GM06990 (cell line): ENCODE measurements at places on chromosomes 13 and 19.
A peak's percentile ranks its signal among the peaks of the same experiment; 100 is the strongest.

DNA sequence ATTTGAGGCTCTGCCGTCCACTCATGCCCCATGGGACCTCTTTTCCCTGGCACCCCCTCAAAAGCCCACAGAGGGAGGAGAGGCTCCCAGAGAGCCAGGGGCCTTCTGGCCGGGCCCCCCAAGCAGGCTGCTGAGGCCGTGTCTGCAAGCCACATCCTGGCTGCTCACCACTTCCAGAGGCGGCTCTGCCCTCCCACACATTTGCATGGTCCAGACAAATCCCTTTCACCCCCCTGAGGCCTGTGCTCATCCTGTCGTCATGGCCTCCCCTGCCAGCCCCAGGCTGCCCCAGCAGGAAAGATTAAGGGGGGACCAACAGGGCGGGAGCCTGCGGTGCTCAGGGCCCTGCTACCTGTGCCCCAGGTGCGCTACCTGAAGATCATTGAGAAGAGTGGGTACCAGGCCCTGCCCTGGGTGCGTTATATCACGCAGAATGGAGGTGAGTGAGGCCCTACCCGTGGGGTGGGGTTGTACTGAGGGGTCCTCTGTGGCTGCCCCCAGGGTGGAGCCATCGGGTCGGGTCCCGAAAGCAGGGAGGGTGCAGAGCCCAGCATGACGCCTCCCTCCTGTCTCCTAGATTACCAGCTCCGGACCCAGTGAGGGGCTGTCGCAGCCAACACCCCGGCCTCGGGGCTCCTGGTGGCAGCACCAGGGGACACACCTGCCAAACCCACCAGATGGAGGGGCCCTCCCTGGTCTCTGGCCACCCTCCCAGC lies 36.3 kb downstream of the AP1M1 start:
- DNase-seq: no peak

DNA sequence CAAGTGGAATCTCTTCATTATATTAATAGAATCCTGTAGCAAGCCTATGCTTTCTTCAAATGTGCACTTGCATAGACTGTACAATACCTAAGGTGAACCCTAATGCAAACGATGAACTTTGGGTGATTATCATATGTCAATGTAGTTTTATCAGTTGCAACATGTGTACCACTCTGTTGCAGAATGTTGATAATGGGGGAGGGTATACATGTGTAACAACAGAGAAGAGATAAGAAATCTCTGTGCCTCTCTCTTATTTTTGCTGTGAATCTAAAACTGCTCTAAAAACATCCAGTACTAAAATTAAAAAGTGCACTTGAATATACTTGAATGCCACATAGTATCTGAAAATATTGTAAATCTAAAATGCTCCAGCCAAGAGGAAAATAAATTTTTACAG lies 820.8 kb upstream of the MIR17HG start:
- no peak for DNase-seq

DNA sequence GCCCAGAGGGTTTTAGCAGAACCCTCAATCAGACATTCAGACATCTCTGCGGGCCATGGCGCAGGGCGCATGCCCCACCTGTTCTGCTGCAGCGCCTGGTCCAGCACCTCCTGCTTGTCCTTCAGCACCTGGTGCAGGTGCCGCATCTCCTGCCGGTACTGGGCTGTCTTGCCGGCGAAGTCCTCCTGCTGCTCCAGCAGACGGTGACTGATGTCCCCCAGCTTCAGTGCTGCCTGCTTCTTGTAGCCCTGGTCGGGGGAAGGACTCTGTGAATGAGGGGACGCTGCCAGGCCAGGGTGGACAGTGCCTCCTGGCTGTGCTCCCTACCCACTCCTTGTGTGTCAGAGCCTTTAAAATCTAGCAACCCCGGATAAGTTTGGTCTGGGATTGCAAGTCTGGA lies 12.2 kb upstream of the SLC7A9 start:
- no peak for DNase-seq

DNA sequence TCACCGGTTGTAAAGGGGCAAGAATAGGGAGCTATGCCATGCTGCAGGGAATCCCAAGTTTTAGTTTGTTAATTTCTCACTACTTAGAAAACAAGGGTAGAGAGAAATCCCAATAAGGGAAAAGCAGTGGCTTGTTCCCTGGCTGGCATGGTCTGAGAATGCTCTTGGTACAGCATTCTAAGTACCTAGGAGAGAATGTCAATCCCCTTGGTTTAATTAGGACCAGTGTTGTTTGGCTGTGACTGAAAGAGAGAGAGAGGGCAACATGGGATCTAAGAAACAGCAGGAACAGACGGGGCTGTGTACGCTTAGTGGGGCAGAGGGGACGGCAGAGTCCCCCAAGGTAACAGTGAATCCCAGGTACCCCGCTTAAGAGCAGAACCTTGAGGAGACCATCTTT lies 228.8 kb downstream of the PCDH9 start:
- DNase-seq: no peak

DNA sequence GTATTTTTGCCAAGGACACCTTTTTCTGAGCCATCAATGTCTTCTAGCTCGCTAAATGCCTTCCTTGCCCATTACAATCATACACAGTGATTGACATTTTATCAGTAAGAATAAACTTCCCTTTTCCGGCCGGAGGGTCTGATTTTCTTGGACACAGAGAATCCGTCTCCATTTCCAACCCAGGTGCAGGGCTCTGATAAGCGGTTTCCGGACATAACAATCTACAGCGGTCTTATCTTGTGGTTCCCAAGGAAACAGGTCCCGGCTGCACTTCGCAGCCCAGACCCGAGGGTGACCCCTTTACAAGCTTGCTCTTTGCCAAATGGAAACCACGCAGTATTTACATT lies 5.1 kb upstream of the ZNF77 start:
- no peak for DNase-seq

- no peak for DNase-seq
Observed at GRCh38 chr13:42246541-42246940, 25.4 kb upstream of the AKAP11 start.

DNA sequence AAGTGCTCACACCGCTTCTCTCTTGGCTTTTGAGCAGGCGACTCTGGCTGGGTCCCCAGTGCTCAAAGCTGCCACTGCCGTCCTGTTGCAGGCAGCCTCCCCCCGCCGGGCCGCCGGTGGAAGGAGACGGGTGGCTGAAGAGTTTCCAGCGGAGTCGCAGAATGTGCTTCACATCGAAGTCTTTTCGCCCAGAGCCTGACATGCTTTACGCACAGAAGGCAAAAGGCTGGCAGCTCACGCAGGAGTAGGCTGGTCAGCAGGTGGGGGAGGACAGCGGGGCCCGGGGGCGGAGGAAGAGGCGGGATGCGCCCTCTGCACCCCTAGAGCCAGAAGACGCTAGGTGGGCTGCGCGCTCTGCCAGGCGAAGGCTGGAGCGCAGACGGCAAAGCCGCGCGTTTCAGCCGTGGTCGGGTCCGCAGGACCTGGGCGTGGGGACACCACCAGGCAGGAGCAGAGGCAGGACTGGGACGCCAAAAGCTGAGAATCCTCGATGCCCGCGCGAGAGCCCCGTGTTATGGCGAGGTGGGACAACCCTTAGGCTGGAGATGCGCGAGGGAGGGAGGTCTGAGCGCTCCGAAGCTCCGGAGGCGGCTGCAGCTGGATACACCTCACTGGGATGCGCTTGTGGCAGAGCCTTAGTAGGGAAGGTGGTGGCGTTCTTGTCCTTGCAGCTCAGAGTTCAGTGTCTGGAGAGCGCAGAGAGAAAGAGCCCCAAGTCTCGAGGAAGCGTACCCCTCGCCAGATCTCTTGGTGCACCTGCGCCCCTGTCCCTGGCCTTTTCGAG lies at the start of gene ATXN8OS:
Gene ATXN8OS, plus strand, starts transcription at position 329 of the 784 bp plus-strand sequence.
- DNase-seq: no peak

DNA sequence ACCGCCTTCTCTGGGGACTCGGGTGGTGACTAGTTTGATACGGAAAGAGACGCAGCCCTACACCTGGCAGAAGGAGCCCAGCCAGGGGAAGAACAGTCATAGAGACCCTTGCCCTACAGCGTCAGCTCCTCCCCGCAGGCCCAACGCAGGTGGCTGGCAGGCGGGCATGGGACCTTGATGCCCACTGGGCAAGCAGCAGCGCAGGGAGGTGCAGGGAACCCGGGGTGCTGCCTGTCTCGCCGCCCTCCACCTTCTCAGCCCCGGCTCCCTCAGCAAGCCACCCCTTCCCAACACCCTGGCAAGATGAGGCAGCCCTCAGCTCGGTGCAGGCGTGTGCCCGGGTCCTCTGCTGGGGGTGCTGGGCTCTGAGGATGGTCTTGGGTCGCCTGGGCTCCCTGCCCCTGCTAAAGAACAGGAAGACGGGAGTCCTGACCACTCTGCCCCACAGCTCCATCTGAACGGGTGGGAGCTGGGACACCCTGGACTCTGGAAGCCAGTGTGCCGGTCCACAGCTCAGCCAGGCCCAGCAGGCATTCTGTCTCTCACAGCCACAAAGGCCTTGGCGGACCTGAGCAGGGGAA lies 9.0 kb downstream of the MIER2 start:
- no peak for DNase-seq

GRCh38 chr13:41554626-41555386 lies 97.5 kb downstream of the RGCC start:
- DNase-seq: peak; percentile 46

DNA sequence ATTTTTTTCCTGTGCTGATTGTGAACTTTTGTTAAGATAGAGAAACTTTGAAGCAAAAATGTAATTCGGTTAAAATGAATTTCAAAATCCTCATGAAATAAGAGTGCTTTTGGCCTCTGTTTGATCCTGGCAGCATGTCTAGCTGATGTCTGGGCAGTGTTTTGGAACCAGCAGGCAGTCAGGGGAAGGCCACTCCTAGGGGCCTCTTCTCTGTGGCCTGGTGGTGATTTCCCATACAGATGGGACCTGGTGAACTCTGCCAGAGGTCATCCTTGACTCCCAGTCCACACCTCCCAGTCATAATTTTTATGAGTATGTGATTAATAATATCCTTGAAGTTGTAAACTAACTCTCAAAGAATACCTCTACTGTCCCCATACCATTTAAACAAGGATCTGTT lies 226.6 kb downstream of the PCCA start:
- no peak for DNase-seq

GRCh38 chr19:48398375-48399235 lies 5.1 kb downstream of the GRIN2D start:
- DNase-seq: peak; percentile 91

DNA sequence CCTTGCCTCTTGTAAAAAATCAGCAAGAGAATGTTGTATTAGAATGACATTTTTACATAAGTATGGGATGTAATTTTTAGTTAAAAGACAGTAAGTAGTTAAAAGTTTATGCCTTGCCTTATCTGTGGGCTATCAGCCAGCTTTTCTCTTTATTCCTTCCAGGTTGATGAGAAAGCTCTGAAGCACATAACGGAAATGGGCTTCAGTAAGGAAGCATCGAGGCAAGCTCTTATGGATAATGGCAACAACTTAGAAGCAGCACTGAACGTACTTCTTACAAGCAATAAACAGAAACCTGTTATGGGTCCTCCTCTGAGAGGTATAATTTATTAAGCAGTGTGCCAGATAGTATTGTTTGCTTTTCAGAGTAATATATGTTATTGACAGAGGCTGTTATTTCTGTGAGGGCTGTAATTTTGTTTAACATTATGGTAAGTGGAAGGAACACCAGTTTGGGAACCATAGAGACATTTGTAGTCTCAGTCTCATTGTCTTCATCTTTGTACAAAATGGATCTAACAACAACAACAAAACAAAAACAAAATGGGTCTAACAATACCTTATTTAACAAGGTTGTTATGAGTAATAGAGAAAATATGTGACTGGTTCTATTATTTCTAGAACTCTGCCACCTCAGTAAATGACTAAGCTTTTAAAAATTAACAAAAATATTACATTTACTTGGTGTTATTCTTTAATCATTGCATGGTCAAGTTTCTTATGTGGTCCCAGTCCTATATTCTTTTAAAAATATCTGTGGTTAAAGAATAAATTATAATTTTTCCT lies 112.8 kb downstream of the TDRD3 start:
- no peak for DNase-seq

- no peak for DNase-seq
Observed at GRCh38 chr19:55623561-55623960, 805 bp downstream of the ZNF784 start.

DNA sequence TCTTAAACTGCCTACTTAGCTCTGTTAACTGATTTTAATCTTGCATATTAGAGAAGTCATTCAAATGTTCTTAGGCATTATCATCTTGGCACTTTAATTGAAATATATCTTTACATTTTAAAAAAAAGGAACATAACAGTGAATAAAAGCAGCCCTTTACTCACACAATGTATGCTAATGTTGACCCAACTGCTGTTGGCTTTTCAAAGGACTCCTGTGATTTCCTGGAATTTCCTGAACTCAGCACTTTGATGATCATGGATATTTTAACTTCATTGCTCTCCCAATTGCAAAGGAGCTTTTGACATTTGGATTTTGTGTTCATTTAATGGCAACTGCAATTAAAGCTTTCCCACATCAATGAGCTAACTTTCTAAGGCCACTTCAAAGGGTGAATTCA lies 1230.3 kb downstream of the DIAPH3 start:
- no peak for DNase-seq
